ENCODE measurements at places on chromosomes 7 and 10.

DNA sequence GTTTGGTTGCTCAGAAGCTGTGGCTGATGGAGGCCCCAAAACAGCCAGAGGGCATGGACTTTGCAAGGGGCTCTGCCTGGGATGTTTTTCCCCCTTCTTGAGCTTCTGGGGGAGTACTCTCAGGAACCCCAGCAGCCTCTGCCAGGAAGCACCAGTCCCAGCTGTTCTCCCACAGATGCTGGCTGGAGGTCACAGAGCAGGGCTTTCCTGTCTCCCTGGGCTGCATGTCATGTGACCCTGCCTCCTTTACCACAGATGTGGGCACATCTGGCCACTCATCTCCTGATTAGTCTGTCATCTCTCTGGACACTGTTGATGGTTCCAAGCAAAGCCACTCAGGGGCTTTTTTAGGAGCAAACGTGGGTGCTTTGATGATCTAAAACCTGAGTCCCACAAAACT lies 136.7 kb downstream of the NEURL1 start:
- no peak for DNase-seq

GRCh38 chr7:50307368-50308032 lies 3.0 kb downstream of the IKZF1 start:
- DNase-seq: no peak

- no peak for DNase-seq
Measured at GRCh38 chr7:83427884-83428283, 221.1 kb downstream of the SEMA3E start.

DNA sequence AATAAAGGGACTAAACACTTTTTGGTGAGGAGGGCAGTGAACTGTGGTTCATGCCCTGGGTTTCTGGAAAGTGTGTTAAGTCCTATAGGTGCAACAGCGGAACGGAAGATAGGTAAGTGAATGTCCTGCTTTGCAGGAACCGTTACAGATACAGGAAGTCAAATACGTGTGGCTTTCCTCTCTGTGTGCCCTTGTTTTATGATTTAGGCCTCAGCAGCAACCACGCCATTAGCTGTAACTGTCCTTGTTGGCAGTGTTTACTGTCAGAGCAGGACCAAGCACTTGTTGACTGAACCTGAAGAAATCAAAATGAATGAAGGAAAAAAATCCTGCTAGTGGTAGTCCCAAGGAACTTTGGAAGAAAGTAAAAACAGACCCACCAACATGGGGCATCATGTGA lies 150.3 kb downstream of the PIP4K2A start:
- no peak for DNase-seq

GRCh38 chr7:87552351-87552900 lies 48.3 kb downstream of the ABCB1 start:
- no peak for DNase-seq

DNA sequence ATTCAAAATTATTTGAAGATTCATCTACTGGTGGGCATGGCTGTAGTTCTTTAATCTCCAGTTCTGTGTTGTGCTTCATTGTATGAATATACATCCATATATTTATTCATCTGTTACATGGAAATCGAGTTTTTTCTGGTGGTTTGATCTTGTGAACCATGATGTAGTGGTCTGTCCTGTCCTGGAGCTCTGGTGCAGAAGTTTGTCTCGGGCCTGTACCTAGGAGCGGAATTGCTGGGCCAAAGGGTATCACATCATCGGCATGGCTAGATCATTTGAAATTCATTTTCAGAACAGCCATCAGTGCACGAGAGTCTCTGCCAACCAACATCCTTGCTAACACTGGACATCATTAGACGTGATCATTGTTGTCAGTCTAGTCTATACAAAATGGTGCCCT lies 107.0 kb downstream of the ELFN1 start:
- DNase-seq: no peak

DNA sequence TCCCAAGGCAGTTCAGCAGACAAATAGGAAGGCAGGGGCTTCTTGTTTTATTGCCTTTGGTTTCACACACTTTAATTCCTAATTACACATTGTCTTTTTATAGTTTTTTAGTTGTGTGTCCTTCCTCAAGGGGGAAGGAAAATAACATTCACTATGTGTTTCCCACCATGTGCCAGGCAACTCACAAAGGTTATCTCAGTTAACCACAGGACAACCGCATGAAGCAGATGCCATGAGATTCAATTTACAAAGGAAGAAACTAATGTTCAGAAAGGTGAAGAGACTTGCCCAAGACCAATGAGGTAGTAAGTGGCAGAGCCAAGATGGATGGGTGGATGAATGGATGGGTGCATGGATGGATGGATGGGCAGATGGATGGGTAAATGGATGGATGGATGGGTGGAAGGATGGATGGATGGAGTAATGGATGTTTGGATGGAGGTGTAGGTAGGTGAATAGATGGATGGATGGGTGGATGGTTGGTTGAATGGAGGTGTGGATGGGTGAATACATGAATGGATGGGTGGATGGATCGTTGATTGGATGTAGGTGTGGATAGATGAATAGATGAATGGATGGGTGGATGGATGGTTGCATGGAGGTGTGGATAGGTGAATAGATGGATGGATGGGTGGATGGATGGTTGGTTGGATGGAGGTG lies 77.9 kb downstream of the ARHGAP22 start:
- no peak for DNase-seq

GRCh38 chr10:131444286-131444685 lies 132.8 kb upstream of the TCERG1L start:
- DNase-seq: no peak

- no peak for DNase-seq
Measured at GRCh38 chr10:52805414-52806285, 33.1 kb upstream of the MBL2 start.

- no peak for DNase-seq
Measured at GRCh38 chr7:105880571-105881330, 4.4 kb upstream of the ATXN7L1 start.

GRCh38 chr7:135930565-135931461 lies 46.3 kb downstream of the MTPN start:
- DNase-seq: no peak

GRCh38 chr10:84473136-84473535 lies 144.7 kb downstream of the CCSER2 start:
- no peak for DNase-seq

GRCh38 chr10:124911124-124912067 lies 30.5 kb upstream of the ZRANB1 start:
- no peak for DNase-seq

DNA sequence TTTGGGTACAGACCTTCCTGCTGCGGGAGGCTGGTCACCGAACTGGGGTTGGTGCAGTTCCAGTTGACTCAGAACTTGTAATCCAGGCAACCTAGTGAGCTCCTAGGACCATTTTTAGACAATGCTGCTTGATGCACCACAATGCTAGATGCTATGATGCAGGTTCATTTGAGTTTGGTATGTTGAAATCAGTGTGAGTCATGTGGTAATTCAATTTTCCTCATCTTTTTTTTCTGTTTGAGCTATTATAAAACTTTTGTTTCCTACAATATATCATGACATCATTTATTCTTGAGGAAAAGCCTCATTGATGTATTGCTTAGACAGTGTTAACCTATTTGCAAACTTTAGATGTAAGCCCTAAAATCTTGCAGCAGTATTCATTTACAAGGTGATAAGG lies 40.9 kb upstream of the MTPN start:
- DNase-seq: no peak

DNA sequence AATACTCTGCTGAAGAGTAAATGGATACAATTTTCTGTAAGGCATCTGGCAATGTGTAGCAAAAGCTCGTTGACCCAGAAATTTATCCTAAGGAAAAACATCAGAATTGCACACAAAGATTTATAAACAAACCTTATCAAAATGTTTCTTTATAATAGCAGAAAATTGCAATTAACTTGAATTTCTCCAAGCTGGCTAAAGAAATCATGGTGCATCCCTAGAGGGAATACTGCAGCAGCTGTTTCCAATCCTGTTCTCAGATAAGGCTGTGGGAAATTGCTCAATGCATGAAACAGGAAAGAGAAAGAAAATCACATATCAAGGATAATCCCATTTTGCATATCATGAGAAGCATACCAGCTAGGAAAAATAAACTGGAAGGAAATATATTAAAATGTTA lies 18.7 kb downstream of the TACR2 start:
- DNase-seq: no peak

- no peak for DNase-seq
Measured at GRCh38 chr10:13716081-13717071, 129.6 kb downstream of the PRPF18 start.

GRCh38 chr7:121012170-121012874 lies 23.8 kb downstream of the CPED1 start:
- no peak for DNase-seq

DNA sequence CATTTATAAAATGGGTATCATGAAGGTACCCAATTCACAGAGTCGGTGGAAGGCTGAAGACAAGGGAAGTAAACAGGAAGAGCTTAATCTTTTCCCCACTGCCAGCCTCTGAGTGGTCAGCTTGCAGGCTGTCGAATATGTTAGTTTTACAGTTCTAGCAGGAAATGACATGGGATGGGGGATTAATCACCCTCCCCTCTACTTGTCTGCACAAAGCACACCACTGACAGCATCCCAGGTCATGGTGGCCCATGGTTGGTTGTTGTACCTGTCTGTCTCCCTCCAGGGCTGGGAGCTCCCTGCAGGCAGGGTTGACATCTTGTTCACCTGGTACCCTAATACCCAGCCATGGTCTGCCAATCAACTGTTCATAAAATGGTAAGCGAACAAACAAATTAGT lies 55.6 kb downstream of the GRB10 start:
- no peak for DNase-seq

DNA sequence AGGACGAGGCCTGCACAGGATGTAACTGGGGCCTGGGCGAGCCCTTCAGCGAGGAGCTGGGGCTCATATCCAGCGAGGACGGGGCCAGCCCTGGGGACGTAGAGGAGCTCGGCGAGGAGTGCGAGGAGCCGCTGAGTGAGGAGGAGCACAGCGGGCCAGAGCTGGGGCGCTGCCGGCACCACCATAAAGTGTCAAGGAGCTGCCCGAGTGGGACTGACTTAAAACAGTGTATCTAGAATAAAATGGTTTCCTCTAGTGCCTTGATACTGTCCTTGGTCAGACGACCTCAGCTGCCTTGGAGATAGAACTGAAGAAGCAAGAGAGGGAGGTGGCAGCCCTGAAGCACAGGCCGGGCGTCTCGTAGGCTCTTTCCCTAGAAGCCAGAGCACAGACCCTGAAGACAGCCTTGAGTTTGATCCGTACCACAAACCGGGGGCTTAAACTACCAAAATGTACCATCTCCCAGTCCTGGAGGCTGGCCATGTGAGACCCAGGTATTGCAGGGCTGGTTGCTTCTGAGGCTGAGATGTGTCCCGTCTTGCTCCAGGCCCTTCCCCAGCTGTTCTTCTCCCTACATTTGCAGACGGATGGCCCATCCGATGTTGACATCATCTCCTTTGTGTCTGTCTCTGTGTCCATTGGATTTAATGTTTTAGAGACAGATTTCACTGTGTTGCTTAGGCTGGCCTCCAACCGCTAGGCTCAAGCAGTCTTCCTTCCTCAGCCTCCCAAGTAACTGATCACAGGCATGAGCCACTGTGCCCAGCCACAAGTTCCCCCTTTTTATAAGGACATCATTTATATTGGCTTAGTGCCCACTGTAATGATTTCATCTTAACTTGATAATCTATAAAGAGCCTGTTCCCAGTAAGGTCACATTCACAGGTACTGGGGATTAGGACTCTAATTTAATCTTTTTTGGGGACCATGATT lies 35.8 kb downstream of the DNAJB6 start:
- no peak for DNase-seq

DNA sequence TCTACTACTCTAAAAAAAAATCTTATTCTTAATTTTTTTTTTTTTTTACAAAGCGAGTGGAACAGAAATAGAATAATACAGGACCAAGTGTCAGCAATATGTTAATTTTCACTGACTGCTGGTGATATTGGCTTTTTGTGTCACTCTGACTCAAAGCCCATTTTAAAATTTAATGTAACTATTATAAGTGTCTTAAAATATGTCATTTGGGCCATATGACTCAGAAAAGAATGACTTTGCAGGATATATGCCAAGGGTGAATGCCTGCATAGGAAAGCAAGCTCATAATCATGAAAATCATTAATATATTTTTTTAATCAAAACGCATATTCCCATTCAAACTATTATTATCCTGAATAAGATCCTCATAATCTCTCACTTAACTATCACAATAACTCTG lies 149.2 kb downstream of the GNAT3 start:
- no peak for DNase-seq

DNA sequence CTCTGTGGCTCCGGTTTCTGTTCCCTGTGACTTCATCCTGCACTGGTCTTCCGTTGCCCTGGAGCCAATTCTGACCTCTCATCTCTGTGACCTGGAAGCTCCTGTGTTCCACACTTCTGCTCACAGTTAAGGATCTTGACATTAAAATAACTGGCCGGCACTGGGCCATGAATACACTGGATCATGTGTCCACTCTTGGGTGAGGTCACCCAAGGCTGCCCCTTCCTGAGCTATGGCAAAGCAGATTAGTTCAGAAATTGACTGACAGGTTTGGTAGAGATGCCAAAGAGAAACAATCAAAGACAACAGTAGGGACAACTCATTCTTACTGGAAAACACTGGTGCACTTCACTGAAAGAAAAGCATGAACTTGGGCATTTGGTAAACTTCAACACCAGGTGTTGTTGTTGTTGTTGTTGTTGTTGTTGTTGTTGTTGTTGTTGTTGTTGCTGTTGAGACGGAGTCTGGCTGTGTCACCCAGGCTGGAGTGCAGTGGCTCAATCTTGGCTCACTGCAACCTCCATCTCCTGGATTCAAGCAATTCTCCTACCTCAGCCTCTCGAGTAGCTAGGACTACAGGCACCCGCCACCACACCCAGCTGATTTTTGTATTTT lies 36.7 kb upstream of the GRID1 start:
- DNase-seq: no peak

DNA sequence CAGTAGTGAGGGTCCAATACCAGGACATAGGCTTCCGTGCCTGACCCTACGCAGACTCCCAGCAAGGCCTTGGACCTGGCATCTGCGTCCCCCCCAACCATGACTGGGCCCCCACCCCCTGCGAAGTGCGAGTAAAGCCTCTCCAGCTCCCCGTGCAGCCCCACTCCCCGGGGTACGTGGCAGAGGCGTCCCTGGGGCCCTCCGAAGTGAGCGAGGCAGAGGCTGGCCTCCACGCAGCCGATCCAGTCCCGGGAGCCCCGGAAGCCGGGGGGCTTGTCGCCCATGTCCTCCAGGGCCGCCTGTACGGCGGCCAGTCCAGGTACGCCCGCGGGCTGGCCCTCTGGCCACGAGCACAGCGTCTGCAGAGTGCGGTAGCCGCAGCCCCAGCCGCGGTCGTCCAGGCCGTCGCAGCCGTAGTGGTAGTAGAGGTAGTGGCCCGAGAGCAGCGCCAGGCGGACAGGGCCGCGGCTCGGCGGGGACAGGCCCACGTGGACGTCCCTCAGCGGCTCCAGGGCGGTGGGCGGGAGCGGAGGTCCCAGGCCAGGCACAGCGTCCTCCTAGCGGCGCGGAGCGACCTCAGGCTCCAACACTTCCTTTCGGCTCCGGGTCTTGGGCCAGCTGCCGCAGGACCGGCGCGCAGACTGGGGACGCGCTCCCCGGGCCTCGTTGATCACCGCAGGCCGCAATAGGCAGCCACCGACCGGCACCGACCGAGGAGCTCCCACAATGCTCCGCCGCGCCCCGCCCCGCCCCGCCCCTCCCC lies at the start of gene UFSP1:
TSS of gene UFSP1 (minus strand) at position 728 of the 763 bp plus-strand sequence. CDS start at position 284, 444 bp downstream.
- DNase-seq: no peak

GRCh38 chr7:5633161-5634106 lies 148.0 kb downstream of the RNF216 start:
- DNase-seq: no peak

All from stimulated activated CD4-positive, alpha-beta T cell treated with anti-CD3 and anti-CD28 coated beads, Interleukin-2, amount 100 ng/mL, for 48 hours (primary cell).